ENCODE measurements at places on chromosomes 12 and 14. TPM values are rescaled to one million over a fixed set of nuclear protein-coding genes. Genes with fewer than 3 reads are reported as not detected.

DNA sequence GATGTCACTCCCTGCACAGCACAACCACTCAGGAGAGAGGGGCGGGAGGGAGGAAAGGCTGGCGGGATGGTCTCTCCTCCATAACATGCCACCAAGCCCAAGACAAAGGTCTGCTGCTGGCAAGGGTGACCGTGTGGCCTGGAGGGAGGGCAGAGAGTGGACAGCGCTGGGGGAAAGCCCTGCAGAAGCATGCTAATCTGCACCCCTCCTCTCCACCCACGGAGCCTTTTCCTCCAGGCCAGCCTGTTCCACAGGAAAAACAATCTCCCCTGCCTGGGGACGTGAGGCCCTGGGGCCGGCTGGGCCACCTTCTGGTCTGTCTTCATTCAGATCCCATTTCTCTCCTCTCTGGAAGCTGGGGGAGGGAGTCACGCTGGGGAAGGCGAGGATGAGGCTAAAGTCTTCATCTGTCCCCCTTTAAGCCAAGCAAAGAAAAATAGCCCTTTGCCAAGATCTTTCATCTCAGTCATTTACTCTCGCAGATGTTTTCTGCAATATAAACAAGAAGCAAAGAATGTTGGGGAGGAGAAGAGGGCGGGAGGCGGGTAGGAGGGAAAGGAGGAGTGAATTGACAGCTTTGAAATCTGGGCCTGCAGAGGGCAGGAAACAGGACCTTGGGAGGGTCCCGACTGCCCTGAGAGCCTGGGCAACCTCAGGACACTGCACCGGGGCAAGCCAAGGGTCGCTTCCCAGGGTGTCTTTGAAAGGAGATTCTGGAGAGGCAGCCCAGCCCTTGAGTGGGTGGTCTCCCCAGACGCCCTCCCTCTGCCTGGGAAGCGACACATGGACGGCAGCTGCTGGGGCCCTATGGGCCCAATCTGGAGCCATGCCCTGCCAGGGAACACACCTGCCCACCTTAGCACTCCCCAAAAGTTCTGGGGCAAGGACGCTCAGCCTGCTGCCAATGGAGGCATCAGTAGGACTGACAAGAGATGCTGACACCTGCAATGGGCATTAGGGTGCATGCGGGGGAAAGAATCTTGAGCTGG is 133.6 kb downstream of the ZFP36L1 start:
- no peak overlapping the region for H3K4me3 ChIP-seq
- no peaks in the 10 kb centered on the region for H3K27me3 ChIP-seq
- peaks cover 22% of the 10 kb centered on the region for H3K4me1 ChIP-seq

DNA sequence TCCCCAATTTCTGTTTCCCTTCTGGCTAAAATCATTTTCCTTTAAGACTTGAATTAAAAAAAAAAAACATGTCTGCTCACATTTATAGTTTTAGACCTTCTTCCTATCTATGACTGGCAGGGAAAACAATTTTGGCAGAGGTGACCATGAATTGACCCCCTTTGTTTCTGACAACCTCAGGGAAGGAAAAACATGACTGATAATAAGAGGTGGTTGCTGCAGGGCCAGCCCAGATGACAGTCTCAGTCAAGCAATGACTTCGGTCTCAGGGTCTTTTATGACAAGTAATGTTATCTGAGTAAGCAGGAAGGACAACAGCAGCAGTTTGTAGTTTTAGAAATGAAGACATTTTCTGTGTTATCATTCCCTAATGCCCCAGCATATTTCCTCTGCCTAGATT is 430.9 kb downstream of the LRIG3 start:
- no peak for DNase-seq
- H3K27ac ChIP-seq = no peak overlapping the region
- no peaks in the 10 kb centered on the region for H3K36me3 ChIP-seq
- H3K4me3 ChIP-seq = no peak overlapping the region
- peaks cover 7% of the 10 kb centered on the region for H3K4me1 ChIP-seq
- no peaks in the 10 kb centered on the region for H3K27me3 ChIP-seq

DNA sequence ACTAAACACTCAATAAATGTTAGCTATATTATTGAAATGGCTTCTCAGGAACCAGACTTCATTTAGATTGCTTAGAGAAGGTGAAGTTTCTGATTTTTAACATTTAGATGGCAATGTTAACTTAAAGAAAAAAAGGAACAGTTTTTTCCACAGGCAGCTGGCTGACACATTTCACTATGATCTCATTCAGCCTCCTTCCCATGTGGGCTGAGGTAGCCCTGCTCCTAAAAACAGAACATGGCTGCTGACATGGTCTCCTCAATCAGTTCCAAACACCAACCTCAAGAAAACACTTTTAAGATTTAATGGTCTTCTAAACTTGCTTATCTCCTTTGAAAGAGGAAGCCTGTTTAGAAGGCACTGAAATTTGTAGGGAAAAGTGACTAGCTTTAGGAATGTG is 23.8 kb downstream of the GNS start:
- no peaks in the 10 kb centered on the region for H3K36me3 ChIP-seq
- no peaks in the 10 kb centered on the region for H3K27me3 ChIP-seq
- no peak overlapping the region for H3K4me3 ChIP-seq
- no peak overlapping the region for H3K27ac ChIP-seq
- H3K4me1 ChIP-seq = no peaks in the 10 kb centered on the region

DNA sequence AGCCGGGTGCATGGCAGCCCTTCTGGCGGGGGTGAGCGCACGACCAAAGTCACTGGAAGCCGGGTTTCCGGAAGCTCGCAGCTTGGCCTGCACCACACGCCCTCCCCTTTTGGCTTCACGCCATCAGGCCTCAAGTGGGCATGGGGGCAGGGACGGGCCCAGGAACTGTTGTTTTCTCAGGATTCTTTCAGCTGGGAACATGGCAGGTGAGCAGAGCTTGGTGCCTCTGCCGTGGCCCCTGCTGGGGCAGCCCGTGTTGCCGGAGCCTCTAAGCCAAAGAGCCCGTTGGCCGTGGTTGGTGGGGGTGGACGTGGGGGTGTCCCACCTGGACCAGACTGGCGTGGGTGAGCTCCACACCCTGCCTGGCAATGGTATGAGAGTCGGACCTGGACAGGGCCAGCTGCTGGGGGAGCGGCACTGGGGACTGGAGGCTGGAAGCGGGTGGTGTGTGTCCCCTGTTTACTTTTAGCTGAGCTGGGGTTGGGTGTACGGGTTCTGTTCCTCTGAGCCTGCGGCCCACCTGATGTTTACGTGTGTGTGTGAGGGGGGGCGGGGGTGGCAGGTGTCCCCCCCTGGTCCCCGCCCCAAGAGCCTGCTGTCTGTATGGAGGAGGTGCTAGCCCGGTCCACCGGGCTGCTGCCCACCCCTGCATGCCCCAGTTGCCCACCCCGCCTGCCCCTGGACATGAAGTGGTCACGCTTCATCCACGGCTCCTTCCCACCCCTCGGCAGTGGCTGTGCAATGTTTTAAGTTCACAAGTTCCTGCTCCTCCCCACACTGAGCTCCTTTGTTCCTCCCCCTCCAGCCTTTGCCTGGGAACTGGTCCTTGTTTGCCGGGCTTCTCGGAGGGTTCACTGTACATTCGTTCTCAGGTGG is 28.7 kb upstream of the PLD4 start:
- H3K27me3 ChIP-seq = no peaks in the 10 kb centered on the region
- DNase-seq = no peak
- no peaks in the 10 kb centered on the region for H3K36me3 ChIP-seq
- H3K4me1 ChIP-seq = no peaks in the 10 kb centered on the region
- no peak overlapping the region for H3K4me3 ChIP-seq
- H3K27ac ChIP-seq = no peak overlapping the region

- no peak overlapping the region for H3K4me3 ChIP-seq
- no peak for DNase-seq
- H3K27ac ChIP-seq = no peak overlapping the region
- H3K4me1 ChIP-seq = peaks cover 17% of the 10 kb centered on the region
Measured at GRCh38 chr12:77845831-77846230, 15.1 kb downstream of the NAV3 start.

GRCh38 chr14:75439989-75440388 is 12.2 kb downstream of the JDP2 start:
- no peaks in the 10 kb centered on the region for H3K36me3 ChIP-seq
- H3K27me3 ChIP-seq = no peaks in the 10 kb centered on the region
- no peak overlapping the region for H3K4me3 ChIP-seq

- H3K27ac ChIP-seq = no peak overlapping the region
- no peaks in the 10 kb centered on the region for H3K36me3 ChIP-seq
- H3K27me3 ChIP-seq = no peaks in the 10 kb centered on the region
- no peak overlapping the region for H3K4me3 ChIP-seq
- H3K4me1 ChIP-seq = peaks cover 6% of the 10 kb centered on the region
Measured at GRCh38 chr14:82412545-82412944, 878.9 kb upstream of the SEL1L start.

GRCh38 chr12:27779416-27779919 is 565 bp upstream of the KLHL42 start:
- no peaks in the 10 kb centered on the region for H3K27me3 ChIP-seq
- DNase-seq = peak; percentile 48
- H3K36me3 ChIP-seq = no peaks in the 10 kb centered on the region
- H3K4me3 ChIP-seq = peak overlapping the region; percentile 82
- peak overlapping the region; percentile 93 for H3K27ac ChIP-seq
- peaks cover 26% of the 10 kb centered on the region for H3K4me1 ChIP-seq

DNA sequence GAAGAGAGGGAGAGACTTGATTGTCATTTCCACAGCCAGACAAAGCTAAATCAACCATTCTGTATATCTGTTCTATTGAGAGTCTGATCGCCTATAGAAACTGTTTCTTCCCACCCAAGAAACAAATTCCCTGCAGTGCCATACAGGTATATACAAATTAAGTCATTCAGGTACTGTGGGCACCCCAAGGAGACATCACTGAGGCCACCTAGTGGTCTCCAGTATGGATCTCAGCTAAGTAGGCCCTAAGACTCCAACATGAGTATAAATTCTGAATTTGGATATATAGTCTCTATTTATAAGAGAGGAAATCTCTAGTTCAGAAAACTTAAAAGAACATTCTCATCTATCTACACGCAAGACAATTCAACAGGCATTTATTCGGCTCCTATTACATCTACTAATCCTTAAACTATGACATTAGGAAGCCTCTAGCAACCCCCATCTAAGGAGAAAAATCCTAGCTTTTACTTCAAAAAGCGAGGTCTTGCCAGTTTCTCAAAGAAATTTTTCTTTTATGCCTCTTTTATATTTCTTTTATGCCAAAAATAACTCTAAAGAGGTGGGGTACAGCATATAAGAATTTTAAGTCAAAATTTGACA is 62.6 kb downstream of the DCAF5 start:
- peak; percentile 34 for DNase-seq
- peaks cover 5% of the 10 kb centered on the region for H3K36me3 ChIP-seq
- H3K4me3 ChIP-seq = no peak overlapping the region
- H3K27ac ChIP-seq = no peak overlapping the region
- no peaks in the 10 kb centered on the region for H3K27me3 ChIP-seq

DNA sequence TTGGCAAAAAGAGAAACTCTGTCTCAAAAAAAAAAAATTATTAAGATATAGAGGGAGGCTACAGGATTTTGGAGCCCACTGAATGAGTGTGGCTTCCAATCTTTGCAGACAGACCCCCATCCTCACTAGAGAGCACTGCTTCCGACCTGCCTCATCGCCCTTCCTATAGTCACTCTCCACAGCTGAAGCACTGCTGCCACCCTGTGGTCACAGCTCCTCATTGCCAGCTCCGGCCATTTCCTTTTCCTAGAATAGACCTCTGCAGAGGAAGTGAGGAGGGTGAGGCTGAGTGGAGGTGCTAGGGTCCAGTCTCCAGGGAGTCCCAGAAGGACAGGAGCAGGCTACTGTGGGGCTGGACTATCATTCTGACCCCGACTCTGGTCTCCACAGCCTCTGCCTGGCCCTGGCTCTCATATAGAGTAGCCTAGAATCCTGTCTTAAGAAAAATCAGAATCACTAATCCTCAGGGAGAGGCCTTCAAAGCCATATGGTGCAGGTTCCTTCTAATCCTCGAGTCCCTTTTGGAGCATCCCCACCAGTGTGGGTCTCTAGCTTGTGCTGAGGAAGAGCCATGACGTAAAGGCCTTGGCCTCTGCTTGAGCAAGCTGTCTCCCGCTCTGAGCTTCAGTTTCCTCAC is 1.4 kb upstream of the NPFF start:
- H3K4me1 ChIP-seq = no peaks in the 10 kb centered on the region
- H3K27ac ChIP-seq = no peak overlapping the region
- H3K36me3 ChIP-seq = no peaks in the 10 kb centered on the region
- peak; percentile 87 for DNase-seq
- no peak overlapping the region for H3K4me3 ChIP-seq
- no peaks in the 10 kb centered on the region for H3K27me3 ChIP-seq

DNA sequence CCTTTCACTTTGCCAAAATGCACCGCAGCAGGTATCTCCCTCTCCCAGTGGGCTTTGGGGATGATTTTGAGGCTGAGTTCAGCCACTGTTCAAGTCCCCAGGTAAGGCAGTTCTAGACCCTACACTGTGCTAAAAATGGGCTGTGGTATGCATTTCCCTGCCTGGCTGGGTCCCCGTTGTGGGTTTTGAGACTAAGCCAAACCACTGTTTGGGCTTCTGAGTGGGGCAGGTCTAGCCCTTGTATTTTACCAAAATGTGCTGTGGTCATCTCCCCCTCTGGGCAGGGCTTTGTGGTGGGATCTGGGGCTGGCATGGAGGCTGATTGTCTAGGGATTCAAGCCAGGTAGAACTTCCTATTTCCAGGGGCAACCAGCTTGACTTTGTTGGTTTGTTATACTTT is 13.6 kb upstream of the OR4Q3 start:
- DNase-seq = no peak
- no peak overlapping the region for H3K27ac ChIP-seq
- no peaks in the 10 kb centered on the region for H3K27me3 ChIP-seq

GRCh38 chr12:51814311-51815088 is 34.0 kb downstream of the FIGNL2 start:
- H3K36me3 ChIP-seq = no peaks in the 10 kb centered on the region
- H3K27me3 ChIP-seq = peaks cover 31% of the 10 kb centered on the region
- no peaks in the 10 kb centered on the region for H3K4me1 ChIP-seq
- peak; percentile 92 for DNase-seq

DNA sequence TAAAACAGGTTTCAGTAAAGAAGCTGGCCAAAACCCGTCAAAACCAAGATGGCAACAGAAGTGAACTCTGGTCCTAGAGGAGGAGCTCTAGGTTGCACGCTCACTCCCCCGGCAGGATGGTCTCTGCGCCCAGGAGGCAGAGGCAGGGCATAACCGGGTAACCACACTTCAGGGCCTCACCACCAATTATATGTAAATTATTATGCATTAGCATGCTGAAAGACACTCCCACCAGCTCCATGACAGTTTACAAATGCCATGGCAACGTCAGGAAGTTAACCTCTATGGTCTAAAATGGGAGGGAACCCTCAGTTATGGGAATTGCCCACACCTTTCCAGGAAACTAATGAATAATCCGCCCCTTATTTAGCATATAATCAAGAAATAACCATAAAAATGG is 20.1 kb upstream of the SLC6A12 start:
- no peaks in the 10 kb centered on the region for H3K36me3 ChIP-seq
- H3K4me1 ChIP-seq = peaks cover 28% of the 10 kb centered on the region
- H3K4me3 ChIP-seq = no peak overlapping the region
- DNase-seq = no peak
- no peak overlapping the region for H3K27ac ChIP-seq

- H3K36me3 ChIP-seq = no peaks in the 10 kb centered on the region
- no peak overlapping the region for H3K27ac ChIP-seq
- DNase-seq = no peak
- H3K27me3 ChIP-seq = no peaks in the 10 kb centered on the region
- peaks cover 16% of the 10 kb centered on the region for H3K4me1 ChIP-seq
Measured at GRCh38 chr12:128977441-128977840, 124.2 kb downstream of the GLT1D1 start.

- H3K27ac ChIP-seq = no peak overlapping the region
- H3K36me3 ChIP-seq = no peaks in the 10 kb centered on the region
- H3K27me3 ChIP-seq = no peaks in the 10 kb centered on the region
- no peak for DNase-seq
- no peaks in the 10 kb centered on the region for H3K4me1 ChIP-seq
Measured at GRCh38 chr14:35420036-35420811, 15.7 kb upstream of the NFKBIA start.

GRCh38 chr12:132899033-132899432 is 11.6 kb upstream of the CHFR start:
- no peaks in the 10 kb centered on the region for H3K36me3 ChIP-seq
- H3K27me3 ChIP-seq = no peaks in the 10 kb centered on the region

Gene PTCSC3
- not detected for total RNA-seq

Gene CAMKK2
- 21.0 TPM for total RNA-seq

Gene WSCD2
- total RNA-seq = 6.6 TPM

Gene TMCC3
- total RNA-seq = 7.2 TPM

Gene NPAS3
- total RNA-seq = 0.25 TPM

All from neural progenitor cell (in vitro differentiated cells).